NCI-H146 (cell line): ENCODE measurements at places on chromosomes 3 and 15.

DNA sequence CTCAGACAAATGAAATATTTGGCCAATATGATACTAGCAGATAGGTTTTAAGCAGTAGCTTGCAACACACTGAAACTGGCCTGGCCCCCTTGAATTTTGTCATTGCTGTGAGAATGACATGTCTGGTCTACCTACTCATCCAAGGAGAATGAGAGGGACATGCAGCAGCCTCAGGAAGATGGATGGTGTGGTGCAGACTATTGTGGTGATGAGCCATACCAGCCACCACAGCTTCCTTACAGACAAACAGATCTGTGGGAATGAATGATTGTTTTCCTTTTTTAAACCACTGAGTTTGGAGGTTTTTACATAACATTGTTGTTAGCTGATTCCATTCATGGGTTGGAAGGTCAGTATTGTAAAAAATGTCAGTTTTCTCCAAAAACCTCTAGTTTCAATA lies 133.7 kb upstream of the POU1F1 start:
- no peak for DNase-seq

GRCh38 chr15:29121369-29121656 lies 148.3 kb downstream of the NSMCE3 start:
- no peak for DNase-seq

- DNase-seq = no peak
Measured at GRCh38 chr15:92104072-92104471, 250.6 kb downstream of the SLCO3A1 start.

- DNase-seq = no peak
Measured at GRCh38 chr3:128867200-128868125, 12.0 kb upstream of the ACAD9 start.

GRCh38 chr3:102346897-102347296 lies 87.9 kb upstream of the ZPLD1 start:
- DNase-seq = no peak

GRCh38 chr3:18247139-18247695 lies 177.9 kb downstream of the SATB1 start:
- DNase-seq = no peak
